ENCODE measurements at places on chromosomes 5 and 9.

GRCh38 chr5:135724617-135725016, 109.8 kb upstream of the SLC25A48 start:
- DNase-seq = no peak

- DNase-seq = no peak
These were observed 2.7 kb upstream of the MTMR12 start for GRCh38 chr5:32315221-32316014.

DNA sequence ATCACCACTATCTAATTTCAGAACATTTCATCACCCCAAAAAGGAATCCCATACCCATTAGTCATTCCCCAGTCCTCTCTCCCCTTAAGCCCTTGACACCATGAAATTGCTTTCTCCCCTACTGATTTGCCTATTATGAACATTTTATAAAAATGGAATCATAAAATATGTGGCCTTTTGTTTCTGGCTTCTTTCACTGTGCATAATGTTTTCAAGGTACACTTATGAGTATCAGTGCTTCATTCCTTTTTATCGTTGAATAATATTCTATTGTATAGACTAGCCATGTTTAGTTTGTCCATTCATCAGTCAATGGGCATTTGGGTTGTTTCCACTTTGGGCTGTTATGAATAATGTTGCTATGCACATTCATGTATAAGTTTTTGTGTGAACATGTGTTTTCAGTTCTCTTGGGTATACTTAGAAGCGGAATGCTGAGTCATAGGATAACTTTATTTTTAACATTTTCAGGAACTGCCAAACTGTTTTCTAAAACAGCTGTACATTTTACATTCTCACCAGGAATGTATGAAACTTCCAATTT, 40.4 kb upstream of the FGF1 start:
- no peak for DNase-seq

- DNase-seq = no peak
These were observed 972.7 kb upstream of the DMAC1 start for GRCh38 chr9:8772302-8772701.

DNA sequence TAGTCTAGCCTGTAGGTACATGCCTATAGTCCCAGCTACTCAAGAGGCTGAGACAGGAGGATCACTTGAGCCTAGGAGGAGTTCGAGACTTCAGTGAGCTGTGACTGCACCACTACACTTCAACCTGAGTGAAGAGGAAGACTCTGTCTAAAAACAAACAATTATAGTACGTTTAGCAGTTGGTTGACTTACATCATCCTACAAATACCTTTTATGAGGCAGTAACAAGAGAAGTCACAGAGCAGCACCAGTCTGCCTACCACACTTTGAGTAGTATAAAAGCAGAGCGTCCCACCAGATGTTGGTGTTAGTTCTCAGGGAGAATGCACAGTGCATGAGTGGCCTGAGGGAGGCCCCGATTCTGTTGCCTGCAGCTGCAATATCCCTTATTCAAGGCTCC, 16.1 kb downstream of the ZFR start:
- no peak for DNase-seq

DNA sequence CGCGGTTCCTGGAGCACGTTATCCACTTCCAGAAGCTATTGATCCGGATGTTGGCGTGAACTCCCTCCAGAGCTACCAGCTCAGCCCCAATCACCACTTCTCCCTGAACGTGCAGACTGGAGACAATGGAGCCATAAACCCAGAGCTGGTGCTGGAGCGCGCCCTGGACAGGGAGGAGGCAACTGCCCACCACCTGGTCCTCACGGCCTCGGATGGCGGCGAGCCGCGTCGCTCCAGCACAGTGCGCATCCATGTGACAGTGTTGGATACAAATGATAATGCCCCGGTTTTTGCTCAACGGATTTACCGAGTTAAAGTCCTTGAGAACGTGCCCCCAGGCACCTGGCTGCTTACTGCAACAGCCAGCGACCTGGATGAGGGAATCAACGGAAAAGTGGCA, 809 bp downstream of the PCDHGA9 start:
- no peak for DNase-seq

GRCh38 chr5:14143841-14144585, 871 bp downstream of the TRIO start:
- DNase-seq = peak; percentile 62

- no peak for DNase-seq
These were observed 182.6 kb upstream of the GLRA1 start for GRCh38 chr5:152107220-152107619.

- peak; percentile 93 for DNase-seq
These were observed 385 bp upstream of the PTGER4 start for GRCh38 chr5:40679148-40679912.

DNA sequence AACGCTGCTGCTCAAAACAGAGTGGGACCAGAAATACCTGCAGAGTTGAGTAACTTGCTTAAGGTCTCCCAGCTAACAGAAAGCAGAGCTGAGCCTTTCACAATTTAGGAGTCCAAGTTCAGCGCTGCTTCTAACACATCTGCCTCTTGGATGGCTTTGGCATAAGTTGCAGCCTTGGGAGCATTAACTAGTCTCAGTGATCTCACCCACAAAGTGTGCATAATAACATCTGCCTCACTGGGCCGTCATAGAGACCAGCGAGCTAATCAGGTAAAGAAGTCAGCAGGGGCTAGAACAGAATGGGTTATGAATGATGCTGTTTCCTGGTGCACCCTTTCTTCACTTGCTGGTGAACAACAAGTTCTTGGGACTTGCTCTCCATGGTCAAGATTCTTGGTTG, 36.5 kb downstream of the WWC1 start:
- no peak for DNase-seq

GRCh38 chr9:132677976-132678375, 7.7 kb downstream of the GTF3C4 start:
- DNase-seq = no peak

GRCh38 chr5:151820271-151820670, 48.5 kb downstream of the G3BP1 start:
- DNase-seq = no peak

DNA sequence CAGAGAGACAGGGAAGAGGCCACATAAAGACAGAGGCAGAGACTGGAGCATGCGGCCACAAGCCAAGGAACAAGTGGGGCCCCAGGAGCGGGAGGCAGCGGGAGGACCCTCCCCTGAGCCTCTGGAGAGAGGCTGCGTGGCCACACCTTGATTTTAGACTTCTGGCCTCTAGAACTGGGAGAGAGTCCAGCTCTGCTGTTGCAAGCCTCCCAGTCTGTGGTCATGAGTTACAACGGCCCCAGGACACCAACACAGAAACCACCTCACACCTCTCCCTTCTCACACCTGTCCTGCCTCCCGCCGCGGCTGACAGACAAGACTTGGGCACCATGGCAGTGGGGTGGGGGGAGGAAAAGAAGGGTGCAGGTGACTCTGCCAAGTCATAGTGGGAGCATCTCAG, 2.2 kb downstream of the INPP5E start:
- DNase-seq = no peak

- DNase-seq = no peak
These were observed 18.7 kb upstream of the EEIG1 start for GRCh38 chr9:127999461-127999860.

GRCh38 chr9:129080298-129080600, 662 bp upstream of the DOLPP1 start:
- DNase-seq = no peak

DNA sequence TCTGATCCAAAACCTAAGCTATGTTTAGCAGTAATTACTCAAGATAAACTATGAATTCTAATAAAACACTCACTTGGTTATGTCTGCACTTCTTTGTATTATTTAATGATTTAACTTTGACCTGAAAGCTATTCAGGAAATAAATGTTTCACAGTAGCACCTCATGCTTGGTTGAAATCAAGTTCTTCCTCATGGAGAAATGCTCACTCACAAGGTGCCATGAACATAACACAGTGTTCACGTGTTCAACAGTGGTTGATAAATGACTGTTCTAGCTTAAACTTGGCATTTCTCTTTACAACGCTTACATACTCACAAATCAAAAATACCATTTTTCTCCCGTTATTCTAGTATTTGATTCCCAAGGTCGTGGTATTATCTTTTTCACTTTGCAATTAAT, 35.8 kb downstream of the PUM3 start:
- DNase-seq = no peak

DNA sequence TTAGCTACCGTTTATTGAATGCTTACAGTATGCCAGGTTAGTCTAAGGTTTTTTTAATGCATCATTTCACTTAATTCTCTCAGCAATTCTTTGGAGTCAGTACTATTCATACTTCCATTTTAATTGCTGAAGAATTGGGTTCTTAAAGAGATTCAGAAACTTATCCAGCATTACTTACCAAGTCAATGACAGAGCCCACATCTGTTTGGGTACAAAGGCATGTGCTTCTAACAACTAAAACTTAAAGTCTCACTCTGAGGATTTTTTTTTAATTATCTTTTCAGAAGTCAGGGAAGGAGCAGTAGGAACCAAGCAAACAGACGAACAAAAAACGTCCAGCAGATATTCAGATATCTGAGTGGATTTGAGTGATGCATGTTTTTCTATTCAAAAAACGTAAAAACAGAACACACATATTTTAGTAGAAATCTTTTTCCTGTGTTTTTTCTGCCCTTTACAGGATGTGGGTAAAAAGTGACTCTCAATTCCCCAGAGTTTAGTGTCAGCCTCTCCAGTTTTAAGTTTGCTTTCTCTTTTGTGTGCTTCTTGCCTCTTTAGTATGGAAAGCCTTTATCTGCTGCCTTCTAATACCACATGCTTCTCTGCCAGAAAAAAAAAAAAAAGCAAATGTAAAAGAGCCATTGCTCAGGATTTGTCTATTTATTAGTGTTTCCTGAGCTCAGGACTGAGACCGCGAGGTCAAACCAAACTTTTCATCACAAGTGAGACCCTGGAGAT, 118.0 kb downstream of the PRKACG start:
- DNase-seq = no peak

DNA sequence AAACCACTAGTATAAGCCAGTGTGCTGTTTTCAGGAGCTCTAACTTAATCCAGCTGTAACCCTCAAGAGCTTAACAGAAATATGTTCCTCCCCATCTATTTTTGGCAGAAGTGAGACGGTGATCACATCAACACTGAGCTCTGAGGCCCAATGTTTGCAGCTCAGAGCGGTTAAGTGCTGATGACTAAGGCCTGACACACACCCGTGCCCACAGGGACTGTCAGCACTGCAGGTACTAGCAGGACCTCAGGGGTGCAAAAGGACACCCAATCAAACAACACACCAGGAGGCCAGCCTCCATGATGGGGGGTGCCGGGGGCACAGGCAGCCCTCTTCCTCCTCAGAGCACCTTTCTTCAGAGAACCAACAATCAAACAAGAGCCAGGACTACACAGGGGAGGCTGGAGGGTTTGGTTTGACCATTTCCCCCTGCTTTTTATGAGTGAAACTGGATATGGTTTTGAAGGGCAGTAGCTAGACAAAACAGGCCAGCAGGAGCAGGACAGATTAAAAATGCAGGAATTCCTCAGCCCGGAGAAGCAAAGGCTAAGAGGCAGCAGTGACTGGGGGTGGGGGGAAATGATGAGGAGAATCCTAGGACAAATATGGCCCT, 61.3 kb downstream of the RAPGEF1 start:
- no peak for DNase-seq

- DNase-seq = no peak
These were observed 172.1 kb downstream of the BAAT start for GRCh38 chr9:101212661-101213060.

DNA sequence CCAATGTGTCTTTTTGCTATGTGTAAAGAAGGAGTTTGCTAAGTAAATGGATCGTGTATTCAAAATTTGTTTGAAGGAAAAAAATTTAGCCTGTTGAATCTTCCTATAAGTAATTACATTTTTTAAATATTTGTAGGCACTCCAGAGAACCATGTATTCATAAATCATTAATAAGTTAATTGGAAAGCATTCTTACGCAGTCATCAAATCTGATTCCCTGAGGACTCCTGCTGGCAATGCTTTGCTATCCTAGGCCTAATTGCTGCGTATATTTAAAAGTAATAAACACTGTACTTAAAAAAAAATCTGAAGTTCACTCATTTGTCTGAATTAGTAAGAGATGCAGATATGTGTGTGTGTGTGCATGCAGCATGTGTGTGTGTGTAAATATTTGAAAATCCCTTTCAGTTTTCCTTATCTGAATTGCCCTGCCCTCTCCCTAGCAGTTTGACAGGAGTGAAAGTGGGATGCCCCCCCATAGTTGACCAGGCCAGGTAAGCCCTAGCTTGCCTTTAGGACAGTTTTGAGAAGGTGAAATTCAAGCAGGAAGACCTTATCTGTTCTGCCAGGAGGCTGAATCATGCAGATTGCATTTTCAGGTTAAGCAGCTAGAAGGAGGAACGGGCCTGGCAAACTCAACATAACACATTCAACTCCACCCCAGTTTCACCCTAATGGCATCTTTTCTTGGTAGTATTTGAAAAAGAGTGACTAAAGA, 81.2 kb upstream of the DNAH5 start:
- DNase-seq = no peak

DNA sequence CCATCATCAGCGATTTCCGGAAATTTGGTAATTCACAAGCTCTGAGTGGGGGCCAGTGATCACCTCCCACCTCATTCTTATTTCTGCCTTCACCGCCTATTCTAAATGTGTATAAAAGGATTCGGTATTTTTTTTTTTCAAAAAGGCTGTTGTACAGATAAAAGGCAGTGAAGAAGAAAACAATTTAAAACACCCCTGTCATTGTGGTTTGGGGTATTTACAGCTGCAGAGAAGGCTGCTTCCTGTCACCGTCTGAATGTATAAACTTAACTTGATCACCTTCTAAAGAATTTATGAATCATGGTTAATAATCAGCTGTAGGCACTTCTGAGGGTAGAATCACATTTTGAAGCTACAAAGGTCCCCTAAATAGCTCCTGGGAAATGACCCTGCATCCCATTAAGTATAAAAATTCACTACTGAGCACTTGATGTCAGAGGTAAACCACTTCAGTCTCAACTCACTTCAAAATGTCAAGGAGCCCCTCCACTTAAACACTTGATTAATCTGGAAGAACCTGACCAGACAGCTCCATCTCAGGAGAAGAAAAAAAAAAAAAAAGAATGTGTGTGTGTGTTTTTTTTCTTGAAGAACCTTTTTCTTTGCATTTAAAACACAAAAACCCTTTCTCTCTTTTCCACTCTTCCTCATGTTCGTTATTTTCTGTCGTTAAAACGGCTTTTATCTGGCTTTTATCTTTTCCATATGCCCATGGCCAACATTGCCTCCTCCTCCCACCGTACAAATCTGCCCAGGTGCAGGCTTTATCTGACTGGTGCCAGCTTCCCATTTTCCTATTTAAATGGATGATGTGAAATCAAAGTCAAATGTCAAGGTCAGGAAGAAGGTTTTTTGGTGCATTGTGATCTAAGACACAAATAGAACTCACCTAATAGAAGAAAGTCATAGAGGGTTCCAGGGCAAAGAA, 291.2 kb downstream of the IRX1 start:
- DNase-seq = no peak
